Esophagus squamous epithelium (tissue), 5 donors: ENCODE measurements at places on chromosomes 3 and 15. TPM values are rescaled to one million over a fixed set of nuclear protein-coding genes. Genes with fewer than 3 reads are reported as not detected.

GRCh38 chr15:72098040-72098439 lies 19.9 kb downstream of the MYO9A start:
- no peak for DNase-seq

Gene SPATA12
- total RNA-seq = not detected

Gene CCR4
- total RNA-seq = 0.57 TPM

GRCh38 chr15:93033434-93034045 lies 55.5 kb downstream of the RGMA start:
- DNase-seq = no peak

GRCh38 chr3:54630101-54630623 lies 297.7 kb downstream of the LRTM1 start:
- no peak for DNase-seq

DNA sequence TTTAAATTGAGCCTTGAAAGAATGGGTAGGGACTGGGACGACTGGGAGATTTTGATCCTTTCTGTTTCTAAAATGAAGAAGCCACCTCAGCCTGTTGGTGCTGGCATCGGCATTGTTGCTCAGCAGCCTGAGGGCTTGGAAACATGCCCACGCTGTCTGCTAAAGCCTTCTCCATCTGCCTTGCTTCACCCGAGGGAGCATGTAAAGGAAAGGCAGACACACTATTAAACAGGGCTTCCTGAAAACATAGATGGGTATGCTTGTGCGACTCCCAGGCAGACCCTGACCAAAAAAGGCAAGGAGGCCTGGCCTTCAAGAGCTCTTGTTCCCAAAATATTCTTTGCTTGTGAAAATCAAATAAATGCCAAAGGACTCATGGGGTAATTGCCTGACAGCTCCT lies 84.2 kb upstream of the SLC4A7 start:
- DNase-seq = no peak

GRCh38 chr3:137204409-137204808 lies 246.6 kb downstream of the IL20RB start:
- DNase-seq = no peak

DNA sequence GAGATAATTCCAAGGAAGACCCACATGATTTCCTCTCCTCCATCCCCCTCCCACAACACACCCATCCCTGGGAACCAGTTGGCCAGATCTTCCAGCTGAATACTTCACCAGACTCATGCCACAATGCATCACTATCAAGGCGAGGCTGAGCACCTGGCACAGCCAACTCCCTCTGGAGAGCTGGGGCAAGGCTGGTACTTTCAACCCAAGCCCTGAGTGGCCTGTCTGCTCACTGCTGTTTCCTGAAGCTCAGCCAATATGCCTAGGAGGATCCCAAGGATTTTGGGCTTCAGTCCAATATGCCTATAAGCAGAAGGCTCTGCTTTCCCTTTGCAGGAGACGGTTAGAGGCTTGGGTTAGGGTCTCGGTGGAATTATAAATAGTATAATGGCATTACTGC lies 90.9 kb upstream of the NEO1 start:
- no peak for DNase-seq

Gene CLEC3B
- total RNA-seq = 7.6 TPM

GRCh38 chr3:107216711-107217110 lies 160.5 kb upstream of the CCDC54 start:
- no peak for DNase-seq

GRCh38 chr15:80789296-80789695 lies 10.1 kb downstream of the CEMIP start:
- no peak for DNase-seq

DNA sequence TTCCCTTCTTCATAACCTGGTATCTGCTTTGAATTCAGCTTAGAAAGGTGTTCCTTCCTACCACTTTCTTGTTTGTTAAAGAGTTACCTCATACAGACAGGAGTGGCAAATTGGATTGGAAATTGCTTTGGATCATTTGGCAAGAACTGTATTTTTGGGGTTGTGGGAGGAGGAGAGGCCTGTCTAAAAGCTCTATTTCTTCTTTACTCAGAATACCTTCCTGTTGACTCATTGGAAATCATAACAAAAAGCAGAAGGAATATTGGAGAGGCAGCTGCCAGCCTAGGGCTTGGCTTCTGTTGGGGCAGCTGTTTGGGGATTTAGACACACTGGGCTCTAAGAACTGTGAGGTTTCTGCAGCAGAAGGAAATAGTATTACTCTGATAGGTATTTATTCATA lies 14.2 kb downstream of the IQGAP1 start:
- DNase-seq = no peak

GRCh38 chr3:87780811-87781210 lies 278.0 kb downstream of the CGGBP1 start:
- no peak for DNase-seq

GRCh38 chr15:84703808-84704207 lies 12.1 kb downstream of the SEC11A start:
- no peak for DNase-seq

Gene FETUB
- total RNA-seq = 0.26 TPM

DNA sequence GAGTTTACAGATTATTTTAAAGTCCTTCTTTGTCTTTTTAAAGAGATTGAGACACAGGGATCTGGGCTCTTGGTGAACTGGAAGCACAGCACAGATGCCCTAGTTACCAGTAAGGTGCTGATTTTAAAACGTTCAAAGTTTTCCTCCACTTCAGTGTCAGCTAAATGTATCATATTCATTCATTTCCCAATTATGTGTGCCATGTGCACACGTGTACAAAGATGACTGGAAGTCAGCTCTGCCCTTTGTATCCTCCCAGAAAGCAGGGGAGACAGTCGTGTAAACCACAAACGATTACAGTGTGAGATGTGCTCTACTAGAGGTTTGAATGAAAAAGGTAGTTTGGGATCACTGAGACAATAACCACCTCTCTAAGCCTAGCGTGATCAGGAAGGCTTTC lies 730 bp downstream of the ZKSCAN7 start:
- DNase-seq = no peak

DNA sequence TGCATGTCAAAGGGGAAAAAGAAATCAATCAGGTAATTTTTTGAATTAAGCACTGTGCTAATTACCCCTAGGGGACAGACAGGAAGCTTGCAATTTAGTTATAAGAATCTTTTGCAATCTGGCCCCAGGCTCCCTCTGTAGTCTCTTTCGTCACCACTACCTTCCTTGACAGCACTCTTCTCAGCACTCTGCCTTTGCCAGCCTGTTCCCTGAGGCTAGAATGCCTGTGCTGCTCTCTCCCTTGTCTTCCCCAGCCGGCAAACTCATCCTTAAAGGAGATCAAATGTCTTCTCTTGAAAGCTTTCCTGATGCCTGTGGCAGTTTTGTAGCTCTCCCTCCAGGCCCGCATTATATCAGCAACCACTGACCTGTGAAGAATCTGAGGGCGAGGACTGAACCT lies 32.4 kb upstream of the PRTG start:
- DNase-seq = no peak

GRCh38 chr15:92745845-92746271 lies 90.3 kb upstream of the FAM174B start:
- no peak for DNase-seq

- no peak for DNase-seq
Observed at GRCh38 chr3:102457644-102458043, 22.8 kb downstream of the ZPLD1 start.

DNA sequence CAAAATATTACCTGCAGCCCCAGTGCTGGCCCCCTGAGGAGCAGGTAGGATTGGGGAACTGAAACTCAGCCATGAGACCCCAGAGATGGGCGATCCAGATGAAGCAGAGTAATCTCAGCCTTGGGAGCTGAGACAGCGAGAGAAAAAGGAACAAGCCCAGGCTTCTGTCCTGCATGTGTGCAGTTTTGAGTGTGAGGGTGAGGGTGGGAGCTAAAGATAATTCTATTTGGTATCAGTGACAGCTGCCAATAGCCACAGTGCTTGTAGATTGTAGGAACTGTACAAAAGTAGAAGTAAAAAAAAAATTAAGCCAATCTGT lies 5.9 kb downstream of the ATP8B4 start:
- no peak for DNase-seq

Gene SLC22A13
- not detected for total RNA-seq

GRCh38 chr15:73918784-73919183 lies 7.5 kb upstream of the LOXL1 start:
- no peak for DNase-seq

GRCh38 chr15:70672081-70672480 lies 91.3 kb downstream of the UACA start:
- no peak for DNase-seq

DNA sequence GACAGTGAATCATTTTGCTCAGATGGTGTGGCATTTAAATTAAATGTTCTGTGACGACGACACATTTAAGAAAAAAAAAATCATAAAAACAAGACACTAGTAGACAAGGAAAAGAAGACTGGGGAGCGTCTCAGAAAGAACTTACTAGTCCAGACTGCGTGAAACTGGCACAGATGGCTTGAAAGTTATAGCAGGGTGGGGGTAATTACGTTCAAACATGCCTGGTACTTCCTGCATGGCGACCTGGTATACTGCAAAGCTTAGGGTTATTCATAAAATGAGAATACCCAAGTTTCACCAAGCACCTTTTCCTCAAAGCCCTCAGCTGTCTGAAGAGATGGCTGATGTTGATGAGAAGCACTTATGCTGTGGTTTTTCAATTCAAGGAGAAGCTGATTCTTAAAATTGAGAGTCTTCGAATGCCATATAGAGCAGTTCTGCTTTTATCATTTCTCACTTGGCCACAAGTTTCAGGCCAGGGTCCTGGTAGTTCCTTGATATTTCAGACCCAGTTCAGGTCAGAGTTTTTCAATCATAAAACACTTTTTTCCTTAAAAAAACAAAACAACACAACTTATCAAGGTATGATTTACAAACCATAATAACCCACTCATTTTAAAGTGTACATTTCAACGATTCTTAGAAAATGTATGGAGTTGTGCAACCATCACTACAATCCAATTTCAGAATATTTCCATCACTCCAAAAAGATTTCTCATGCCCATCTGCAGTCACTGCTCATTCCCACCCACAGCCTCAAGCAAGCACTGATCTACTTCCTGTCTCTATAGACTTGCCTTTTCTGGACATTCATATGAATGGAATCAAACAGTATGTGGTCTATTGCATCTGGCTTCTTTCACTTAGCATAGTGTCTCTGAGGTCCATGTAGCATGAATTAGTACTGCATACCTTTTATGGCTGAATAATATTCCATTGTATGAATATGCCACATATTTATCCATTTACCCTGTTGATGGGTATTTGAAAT lies 24.7 kb downstream of the PCOLCE2 start:
- DNase-seq = no peak
